Esophagus muscularis mucosa (tissue), 4 donors: ENCODE measurements at places on chromosomes 4 and X. TPM values are rescaled to one million over a fixed set of nuclear protein-coding genes. Genes with fewer than 3 reads are reported as not detected.

DNA sequence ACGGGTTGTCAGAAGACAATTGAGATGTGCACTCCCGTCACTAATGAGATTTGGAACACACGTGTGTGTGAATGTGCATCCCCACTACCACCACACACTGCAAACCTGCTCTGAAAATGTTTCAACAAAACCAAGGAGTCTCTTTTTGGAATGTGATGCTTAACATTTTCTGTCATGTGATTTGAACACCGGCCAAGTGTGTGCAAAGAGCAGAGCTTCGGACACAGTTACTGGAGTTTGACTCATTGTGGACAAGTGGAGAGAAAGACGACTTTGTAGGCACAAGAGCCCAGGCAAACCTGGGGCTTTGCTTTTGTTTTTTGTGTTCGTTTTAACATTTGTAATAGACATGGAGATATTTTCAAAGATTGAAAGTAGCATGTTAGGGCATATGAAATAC, 49.2 kb downstream of the CCKAR start:
- no peak overlapping the region for H3K4me3 ChIP-seq
- no peak overlapping the region for H3K27ac ChIP-seq
- no peaks in the 10 kb centered on the region for H3K36me3 ChIP-seq
- peaks cover 9% of the 10 kb centered on the region for H3K4me1 ChIP-seq

DNA sequence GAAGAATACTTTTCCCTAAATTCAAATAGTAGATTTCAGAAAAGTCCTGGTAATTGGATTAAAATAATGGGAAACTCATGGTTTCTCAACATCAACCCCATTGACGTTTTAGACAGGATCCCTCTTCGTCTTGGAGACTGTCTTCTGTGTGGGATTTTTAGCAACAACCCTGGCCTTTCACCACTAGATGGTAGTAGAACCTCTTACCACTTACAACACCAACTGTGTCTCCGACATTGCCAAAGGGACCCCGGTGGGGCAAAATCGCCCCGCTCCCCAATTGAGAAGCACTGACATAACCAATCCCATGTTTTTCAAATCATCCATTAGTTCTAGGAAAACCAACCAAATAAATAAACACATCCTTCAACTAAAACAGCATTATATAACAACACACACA, 16.9 kb upstream of the ANOS1 start:
- H3K36me3 ChIP-seq = no peaks in the 10 kb centered on the region
- no peak for DNase-seq
- H3K4me1 ChIP-seq = no peaks in the 10 kb centered on the region
- no peak overlapping the region for H3K27ac ChIP-seq

- DNase-seq = no peak
- no peaks in the 10 kb centered on the region for H3K27me3 ChIP-seq
These were observed 881.6 kb downstream of the PCDH18 start for GRCh38 chr4:136650541-136651277.

DNA sequence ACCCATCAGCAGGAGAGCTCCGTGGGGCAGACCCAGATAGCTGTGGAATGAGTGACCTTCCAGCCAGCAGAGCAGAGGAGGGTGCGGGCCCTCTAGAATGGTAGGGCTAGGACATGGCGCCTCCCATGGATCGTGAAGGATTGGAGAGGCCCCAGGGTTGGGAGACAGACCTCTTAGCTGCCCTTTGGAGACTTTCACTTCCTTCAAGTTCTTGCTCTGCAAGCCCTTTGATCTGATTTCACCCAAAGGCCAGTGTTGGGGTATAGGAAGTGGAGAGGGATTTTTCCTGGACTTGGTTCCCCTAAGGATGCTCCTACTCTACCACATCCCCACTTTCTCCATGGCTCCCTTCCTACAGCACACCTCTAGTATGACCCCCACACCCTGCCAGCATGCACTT, 3.0 kb downstream of the SASH3 start:
- H3K27ac ChIP-seq = no peak overlapping the region
- no peak for DNase-seq
- no peaks in the 10 kb centered on the region for H3K27me3 ChIP-seq
- H3K4me3 ChIP-seq = no peak overlapping the region
- H3K4me1 ChIP-seq = no peaks in the 10 kb centered on the region

DNA sequence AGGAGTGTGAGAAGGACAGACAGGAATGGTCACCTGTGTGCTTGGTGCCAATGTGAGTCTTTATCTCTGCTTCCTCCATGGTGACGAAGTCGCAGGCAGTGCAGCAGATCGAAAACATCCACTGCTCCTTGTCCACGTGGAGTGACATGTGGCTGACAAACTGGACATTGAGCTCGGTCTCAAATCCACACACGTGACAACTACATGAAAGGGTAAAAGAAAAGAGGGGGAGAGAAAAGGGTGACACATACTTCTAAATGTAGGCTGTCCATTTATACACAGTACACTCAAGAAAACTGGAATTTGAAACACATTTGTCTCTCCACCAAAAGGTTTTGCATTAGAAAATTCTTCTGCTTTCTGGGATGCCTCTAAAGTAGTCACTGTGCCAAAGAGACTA, 94.5 kb downstream of the C4orf51 start:
- H3K4me1 ChIP-seq = peaks cover 10% of the 10 kb centered on the region
- H3K36me3 ChIP-seq = peaks cover 51% of the 10 kb centered on the region
- no peak overlapping the region for H3K4me3 ChIP-seq
- H3K27me3 ChIP-seq = no peaks in the 10 kb centered on the region

- H3K27ac ChIP-seq = no peak overlapping the region
- DNase-seq = no peak
- H3K4me1 ChIP-seq = no peaks in the 10 kb centered on the region
These were observed 29.8 kb downstream of the PIGG start for GRCh38 chr4:528835-529234.

DNA sequence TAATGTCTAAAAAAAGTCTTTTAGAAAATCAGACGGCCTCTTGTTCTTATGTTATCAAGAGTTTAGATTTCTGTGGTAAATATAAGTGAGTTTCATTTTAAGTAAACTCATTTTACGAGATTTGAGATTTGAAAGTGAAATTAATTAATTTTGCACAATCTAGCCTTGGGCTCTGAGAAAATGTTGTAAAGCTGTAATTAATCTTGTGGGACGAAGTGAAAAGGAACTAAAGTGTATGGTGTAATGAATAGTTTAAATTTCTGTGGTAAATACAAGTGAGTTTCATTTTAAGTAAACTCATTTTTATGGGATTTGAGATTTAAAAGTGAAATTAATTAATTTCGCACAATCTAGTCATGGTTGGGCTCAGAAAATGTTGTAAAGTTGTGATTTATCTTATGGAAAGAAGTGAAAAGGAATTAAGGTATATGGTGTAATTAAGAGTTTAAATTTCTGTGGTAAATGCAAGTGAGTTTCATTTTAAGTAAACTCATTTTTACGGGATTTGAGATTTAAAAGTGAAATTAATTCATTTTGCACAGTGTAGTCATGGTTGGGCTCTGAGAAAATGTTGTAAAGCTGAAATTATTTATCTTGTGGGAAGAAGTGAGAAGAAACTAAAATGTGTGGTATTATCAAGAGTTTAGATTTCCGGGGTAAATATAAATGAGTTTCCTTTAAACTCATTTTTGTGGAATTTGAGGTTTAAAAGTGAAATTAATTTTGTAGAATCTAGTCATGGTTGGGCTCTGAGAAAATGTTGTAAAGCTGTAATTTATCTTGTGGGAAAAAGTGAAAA, 1.6 kb downstream of the SCML1 start:
- no peak for DNase-seq
- H3K27ac ChIP-seq = peak overlapping the region; percentile 89
- no peaks in the 10 kb centered on the region for H3K27me3 ChIP-seq
- no peaks in the 10 kb centered on the region for H3K36me3 ChIP-seq
- H3K4me3 ChIP-seq = peak overlapping the region; percentile 68
- no peaks in the 10 kb centered on the region for H3K4me1 ChIP-seq

DNA sequence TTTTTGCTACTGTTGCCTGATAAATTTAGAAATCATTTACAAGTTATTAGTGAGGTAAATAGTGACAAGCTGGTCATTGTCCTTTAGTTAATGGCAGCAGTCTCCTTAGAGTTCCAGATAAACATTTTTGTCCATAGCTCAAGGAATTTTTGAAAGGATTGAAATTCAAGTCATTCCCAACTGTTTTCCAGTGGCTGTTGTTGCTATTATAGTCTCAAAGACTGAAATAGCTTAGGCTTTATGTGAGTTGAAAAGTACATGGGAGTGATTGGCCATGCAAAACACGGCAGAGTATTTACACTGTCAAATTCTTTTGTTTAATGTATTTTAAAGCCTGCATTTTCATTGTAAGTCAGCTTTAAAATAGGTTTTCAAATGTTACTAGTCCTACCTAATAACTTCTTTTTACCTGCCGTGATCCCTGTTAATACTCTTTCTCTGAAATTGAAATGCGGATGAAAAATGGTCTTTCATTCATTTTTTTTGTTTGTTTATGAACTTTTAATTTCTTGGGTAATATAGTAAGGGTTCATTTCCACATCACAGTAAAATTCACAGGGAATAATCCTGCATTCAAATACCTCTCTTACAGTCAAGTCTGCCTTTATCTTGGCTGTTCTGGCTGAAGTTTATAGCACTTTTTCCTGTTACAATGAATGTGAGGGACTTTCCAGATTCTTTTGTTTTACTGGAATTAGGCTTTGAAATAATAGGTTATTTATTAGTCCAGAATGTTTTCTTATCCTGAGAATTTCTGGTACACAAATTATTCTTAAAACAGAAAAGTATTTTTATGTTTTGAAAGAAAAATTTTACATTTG, 85.1 kb downstream of the PDLIM5 start:
- no peak overlapping the region for H3K27ac ChIP-seq
- no peaks in the 10 kb centered on the region for H3K36me3 ChIP-seq
- H3K4me1 ChIP-seq = peaks cover 69% of the 10 kb centered on the region
- H3K27me3 ChIP-seq = no peaks in the 10 kb centered on the region
- no peak for DNase-seq

- H3K27me3 ChIP-seq = no peaks in the 10 kb centered on the region
- no peak for DNase-seq
- no peaks in the 10 kb centered on the region for H3K4me1 ChIP-seq
- H3K36me3 ChIP-seq = no peaks in the 10 kb centered on the region
- no peak overlapping the region for H3K27ac ChIP-seq
These were observed 654.5 kb downstream of the STIM2 start for GRCh38 chr4:27515140-27515539.

- DNase-seq = no peak
- H3K4me3 ChIP-seq = no peak overlapping the region
- H3K36me3 ChIP-seq = no peaks in the 10 kb centered on the region
These were observed 24.4 kb downstream of the BLOC1S4 start for GRCh38 chr4:6740347-6740746.

DNA sequence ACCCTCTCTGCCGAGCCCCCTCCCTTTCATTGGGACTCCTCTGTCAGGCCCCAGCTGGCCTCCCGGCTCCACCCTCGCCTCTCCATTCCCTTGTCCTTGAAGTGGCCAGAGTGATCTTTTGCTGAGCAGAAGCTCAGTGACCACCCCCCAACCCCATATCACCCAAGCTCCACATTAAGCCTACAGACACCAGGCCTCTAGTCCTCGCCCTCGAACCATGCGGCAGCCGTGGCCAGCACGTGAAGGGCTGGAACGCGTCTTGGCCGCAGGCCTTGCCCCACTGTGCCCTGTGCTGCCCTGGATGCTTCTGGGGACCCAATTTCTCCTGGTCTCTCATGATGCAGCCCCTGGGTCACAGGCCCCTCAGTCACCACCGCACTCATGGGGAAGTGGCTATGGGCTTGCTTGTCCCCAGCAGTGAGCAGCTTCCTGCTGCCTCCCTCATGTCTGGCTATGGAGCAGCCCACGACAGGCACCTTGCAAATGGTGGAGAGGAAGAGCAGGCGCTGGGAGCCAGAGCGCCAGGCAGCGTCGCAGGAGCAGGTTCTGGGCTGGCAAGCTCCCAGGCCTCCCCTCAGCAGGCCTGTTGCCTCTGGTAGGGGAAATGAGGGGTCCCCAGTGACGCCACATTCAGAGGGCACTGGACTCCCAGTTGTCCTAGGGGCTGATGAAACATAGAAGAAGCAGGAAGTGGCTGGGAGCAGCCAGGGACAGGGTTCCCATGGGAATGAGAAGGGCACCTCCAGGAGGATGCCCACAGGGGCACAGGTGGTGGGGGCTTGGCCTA, 757 bp upstream of the SRPK3 start:
- H3K36me3 ChIP-seq = no peaks in the 10 kb centered on the region
- peaks cover 4% of the 10 kb centered on the region for H3K4me1 ChIP-seq
- no peaks in the 10 kb centered on the region for H3K27me3 ChIP-seq
- DNase-seq = no peak

PPEF1 gene
- total RNA-seq = 0.29 TPM

NPY2R gene
- total RNA-seq = not detected
